ENCODE measurements at places on chromosomes 6 and 20.

DNA sequence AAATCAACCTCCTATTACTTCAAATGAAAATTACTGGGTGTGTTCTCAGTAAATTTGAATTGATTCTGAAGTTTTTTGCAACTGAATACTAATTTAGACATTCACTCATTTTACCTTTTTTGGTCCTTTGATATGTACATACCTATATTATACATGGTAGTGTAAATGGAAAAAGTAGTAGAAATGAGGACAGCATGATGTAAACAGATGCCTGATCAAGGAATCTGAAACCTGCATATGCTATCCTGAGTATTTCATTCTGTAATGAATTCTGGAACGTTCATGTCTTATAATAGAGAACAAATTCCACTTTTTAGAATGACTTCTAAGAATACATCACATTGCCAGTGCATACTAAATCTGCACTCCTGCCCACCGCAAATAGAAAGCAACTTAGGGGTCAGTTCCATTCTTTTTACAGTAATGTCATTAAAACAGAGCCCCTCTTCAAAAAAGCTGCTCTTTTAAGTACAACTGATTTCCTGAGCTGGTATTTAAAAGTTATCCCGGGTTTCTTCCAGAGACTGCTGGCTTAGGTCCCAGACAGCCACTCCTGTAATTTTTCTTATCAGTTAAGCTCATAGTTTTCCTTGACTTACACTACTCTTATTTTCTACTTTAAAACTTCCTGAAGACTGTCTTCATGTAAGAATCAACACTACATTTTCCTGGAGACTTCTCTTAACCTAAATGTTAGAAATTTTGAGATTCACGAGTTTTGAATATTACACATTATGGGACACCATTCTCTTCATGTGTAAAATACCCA, 48.4 kb downstream of the MAP3K7 start:
- DNase-seq, result no peak

GRCh38 chr6:53869964-53870363, 75.2 kb downstream of the LRRC1 start:
- DNase-seq, result peak; percentile 82

DNA sequence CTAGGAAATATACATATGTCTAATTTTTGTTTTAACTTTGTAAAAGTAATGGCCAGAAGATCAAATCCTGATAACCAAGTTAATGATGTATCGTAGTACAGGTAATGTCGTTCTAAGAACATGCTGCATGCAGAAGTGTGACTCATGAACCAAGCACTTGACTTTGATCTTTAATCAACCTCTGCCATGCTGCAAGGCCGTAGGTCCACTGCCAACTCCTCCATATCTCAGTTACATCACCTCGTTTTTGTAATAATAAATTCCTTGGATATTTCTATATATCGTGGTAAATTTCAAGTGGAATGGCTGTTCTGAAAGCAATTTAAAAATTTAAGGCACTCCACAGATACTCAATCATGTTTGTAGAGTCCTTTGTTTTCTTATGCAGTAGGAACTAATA, 771.7 kb downstream of the EPHA7 start:
- no peak for DNase-seq

DNA sequence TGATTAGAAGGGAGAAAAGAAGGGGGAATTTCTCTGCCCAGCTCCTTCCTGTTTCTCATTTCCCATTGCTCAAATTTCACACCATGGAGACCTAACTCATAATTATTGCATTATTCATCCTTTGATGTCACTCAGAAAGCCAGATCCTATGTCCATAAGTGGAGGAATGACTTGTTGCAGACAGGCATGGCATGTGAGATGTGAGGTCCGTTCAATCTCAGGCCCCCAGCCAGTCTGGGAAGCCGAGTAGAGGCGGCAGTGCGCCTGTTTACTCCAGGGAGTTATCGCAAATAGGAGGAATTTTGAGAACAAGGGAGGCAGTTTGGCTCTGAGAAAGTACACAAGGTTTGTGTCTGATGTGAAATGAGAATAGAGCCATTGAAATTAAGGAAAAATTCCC, 26.9 kb upstream of the MOCS1 start:
- DNase-seq, result no peak

DNA sequence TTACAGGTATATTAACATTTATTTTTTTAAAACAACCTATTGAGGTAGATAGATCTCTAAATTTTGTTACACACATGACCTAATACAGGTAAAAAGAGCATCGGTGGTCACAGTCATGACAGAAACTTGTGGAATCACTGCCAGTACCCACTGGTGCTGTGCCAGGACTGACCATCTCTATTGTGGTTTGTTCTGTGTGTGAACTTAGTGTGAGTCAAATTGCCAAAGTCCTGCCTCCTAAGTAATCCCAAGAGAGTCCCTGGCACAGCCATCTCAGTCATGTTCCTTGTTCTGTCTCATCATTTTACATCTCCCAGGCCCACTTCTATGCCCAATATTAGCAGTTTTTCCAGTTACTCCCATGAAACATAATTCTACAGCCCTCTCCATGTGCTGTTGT, 21.4 kb downstream of the GSTA2 start:
- DNase-seq, result no peak

GRCh38 chr20:3980260-3981131, 34.9 kb downstream of the RNF24 start:
- DNase-seq, result no peak

- no peak for DNase-seq
These were observed 315.2 kb upstream of the SULF2 start for GRCh38 chr20:48100483-48100882.

DNA sequence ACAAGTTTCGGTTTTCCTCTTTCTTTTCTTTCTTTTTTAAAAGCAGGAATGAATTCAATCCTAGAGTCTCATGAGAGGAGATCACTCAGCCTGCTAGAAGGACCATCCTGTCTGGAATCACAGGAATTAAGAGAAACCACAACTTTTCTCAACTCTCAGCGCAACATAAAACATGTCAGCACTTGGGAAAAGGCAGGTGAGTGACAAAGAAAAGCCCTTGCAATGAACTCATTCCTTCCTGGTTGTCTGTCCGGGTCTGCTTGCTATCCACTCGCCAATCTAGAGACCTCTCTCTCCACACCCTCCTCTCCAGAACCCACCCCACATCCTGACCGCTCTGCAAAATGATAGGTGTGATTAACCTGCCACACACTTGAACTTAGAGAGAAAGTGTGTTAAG, 253.8 kb downstream of the LY86 start:
- no peak for DNase-seq

DNA sequence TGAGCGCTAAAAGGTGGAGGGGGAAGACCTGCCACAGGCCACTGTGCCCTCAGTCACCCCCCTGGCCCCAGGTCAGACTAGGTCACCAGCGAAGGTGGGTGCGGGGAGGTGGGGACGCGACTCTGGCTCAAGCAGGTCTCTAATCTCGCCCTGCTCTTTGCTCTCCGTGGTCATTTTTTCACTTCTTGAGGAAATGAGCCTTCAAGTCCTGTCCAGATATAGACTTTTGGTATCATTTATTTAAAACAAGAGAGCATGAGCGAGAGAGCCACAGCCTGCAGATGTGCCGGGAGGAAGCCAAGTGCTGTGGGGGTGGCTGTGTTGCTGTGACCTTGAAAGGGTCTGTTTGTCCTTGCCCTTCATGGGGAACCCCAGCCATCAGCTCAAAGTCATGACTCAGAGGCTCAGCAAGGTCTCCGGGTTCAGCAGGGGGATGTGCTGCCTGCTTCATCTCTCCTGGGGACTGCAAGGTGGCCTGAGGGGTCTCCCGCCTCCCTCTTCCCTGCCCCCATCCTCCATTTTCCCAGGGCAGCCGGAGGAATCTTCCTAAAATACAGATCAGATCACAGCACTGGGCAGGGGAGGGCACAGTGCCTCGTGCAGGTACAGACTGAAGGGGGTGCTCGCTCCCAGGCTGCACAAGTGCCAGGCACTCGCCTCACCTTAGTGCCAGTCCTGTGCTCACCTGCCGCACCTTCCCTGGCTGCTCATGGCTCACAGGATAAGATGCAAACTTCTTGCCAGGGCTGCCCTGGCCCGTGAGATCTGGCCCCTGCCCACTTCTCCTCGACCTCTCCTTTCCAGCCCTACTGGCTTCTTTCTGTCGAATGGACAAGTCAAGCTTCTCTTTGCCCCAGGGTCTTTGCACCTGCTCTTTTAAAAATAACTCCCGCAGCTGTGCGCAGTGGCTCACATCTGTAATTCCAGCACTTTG, 26.5 kb downstream of the SULF2 start:
- DNase-seq, result no peak

DNA sequence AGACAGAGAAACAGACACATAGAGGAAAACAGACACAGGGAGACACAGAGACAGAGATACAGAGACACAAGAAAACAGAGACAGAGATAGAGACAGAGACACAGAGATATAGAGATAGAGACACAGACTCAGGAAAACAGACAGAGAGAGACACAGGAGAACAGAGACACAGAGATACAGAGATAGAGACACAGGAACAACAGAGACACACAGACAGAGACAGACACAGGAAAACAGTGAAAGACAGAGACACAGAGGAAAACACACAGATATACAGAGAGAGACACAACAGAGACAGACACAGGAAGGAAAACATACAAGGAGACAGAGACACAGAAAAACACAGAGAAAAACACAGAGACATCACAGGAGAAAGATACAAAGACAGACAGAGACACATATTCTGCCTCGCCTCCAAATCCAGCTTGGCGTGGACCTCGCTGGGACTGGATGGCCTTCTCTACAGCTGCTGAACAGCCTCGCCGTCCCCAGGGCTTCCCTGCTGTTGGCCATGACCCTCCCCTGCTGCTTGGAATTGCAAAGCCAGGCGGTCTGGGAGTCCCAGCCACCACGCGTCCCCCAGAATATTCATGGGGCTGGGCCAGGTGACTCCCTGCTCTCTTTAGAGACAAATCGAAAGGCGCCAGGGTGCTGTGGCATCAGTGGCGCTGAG, 36.8 kb downstream of the NTSR1 start:
- no peak for DNase-seq

DNA sequence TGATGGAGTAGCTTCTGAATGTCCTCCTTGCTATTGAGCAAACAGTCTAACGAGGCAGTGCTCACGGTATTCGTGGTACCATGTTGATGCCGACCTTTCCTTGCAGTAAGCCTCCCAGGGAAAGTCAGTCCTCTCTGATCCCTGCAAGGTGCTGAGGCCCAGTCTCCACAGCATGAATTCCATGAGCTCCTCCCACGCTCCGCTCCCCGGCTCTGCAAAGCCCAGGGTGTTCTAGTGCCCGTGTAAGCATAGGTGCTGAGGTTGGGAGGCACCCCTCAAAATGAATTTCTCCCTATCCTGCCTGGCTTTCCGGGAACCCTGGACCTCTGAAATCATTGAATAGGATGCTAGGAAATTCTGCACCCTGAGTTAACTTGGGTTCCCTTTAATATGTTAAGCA, 251.0 kb downstream of the TAF4 start:
- no peak for DNase-seq

DNA sequence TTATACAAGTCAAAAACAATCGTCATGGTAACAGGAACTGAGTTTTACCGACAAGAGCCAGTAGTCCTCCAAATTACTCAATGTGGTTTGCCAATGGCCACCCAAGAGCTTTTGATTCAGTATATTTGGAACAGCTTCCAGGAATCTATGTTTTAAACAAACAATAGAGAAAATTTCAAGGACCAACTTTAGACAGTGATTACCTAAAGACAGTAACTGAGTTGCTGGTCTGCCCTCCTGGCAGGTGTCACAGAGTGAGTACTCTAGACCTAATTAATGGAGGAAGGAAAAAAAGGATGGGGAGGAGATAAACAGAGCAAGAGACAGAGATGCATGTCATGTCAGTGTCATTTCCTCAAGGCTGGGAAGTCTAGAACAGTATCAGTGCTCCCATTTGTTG, 361.3 kb upstream of the BTBD3 start:
- DNase-seq, result no peak

- no peak for DNase-seq
These were observed 50.5 kb downstream of the CPNE5 start for GRCh38 chr6:36788768-36789167.

DNA sequence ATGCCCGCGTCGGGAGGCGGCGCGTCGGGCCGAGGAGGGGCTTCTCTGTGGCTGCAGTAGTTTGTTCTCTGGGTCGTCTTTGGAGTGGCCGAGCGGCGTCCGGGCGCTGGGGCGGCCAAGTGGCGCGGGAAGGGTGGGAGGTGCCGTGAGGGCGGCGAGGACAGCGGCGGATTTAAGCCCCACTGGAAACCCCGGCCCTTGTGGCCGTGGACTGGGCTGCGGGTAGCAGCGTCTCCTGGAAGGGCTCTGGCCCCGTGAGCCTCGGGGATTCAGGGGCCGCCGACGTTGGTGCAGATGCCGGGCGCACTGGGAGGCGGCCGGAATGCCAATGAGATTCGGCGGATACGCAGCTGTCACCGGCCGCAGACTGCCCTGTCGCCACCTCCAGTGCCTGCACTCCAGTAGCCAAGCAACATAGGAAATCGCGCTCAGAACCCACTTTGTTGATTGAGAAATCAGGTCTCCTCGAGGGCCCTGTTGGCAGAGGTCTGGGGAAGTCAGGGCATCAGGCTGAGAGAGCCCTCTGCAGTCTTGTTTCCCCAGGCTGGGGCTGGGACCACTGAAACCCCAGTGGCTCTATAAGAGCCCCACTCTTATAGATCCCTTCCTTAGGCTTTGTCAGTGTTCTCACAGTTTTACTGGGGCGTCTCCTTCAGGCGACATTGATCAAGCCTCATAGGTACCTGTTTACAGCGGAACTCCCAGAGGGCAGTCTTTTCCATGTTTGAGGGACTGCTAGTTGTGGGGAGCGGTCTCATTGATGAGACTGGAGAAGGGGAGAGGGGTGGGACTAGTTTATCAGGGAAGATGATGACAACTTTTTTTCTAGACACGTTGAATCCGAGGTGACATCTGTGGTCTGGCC, 642 bp downstream of the GZF1 start:
- DNase-seq, result peak; percentile 28

DNA sequence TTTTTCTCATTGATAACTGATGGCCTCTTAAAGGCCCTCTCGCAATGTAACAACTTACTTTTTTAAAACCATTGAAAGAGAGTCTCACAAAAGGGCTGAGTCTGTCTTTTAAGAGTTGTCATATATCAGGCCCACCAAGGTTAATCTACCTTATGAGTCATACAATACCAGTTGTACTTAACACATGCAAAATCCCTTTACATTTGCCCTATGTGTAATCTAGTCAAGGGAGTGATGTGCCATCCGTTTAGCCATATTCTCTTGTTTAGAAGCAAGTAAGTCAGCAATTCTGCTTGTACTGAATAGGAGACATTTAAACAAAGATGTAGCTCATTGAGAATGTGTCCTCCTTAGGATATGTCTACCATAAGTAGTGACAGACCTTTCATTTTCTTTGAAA, 143.7 kb downstream of the TENT5A start:
- DNase-seq, result no peak

DNA sequence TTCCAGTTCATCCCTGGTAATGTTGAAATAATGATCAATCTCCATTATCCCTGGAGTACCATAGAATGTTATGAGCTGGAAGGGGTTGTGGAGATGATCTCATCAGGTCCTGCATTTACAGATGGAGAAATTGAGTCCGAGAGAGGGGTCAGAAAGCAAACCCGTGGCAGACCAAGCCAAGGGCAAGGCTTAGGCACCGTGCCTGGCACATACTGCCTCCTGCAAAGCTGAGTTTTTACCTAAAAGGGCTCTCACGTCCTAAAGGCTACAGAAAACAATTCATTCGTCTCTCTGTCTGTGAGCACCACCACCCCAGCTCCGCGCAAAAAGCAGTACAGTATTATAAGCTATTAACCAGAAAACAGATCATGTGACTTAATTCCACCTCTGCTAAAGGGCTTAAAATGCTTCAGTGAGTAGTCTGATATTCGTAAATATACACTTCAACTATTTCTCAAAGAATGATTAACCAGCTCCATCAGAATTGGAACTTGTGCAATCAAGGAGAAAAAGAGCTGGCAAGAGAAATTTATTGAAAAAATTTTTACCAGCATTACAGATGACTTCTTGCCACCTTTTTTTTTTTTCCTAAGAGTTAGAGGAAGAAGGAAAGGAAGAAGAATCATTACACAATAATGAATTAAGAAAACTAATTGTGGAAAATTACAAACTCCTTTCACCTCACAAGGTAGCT, 3.4 kb upstream of the PARD6B start:
- DNase-seq, result no peak

Measured in prostate gland (tissue), 2 donors.